ENCODE measurements at places on chromosomes 2 and 18. TPM values are rescaled to one million over a fixed set of nuclear protein-coding genes. Genes with fewer than 3 reads are reported as not detected.

Gene RND3
- total RNA-seq, result 62.1 TPM

Gene ALK
- total RNA-seq, result 0.74 TPM

Gene SP5
- total RNA-seq, result 1.7 TPM

Gene TNFAIP6
- 2.0 TPM for total RNA-seq

Gene GRB14
- 2.7 TPM for total RNA-seq

Gene MC5R
- total RNA-seq, result 0.74 TPM

Gene CROCC2
- 0.49 TPM for total RNA-seq

Gene MERTK
- 15.7 TPM for total RNA-seq

Gene CD207
- total RNA-seq, result 2.5 TPM

GRCh38 chr2:195316486-195316885 lies 340.5 kb upstream of the SLC39A10 start:
- DNase-seq, result no peak

GRCh38 chr2:39487398-39488250 lies 50.5 kb upstream of the MAP4K3 start:
- DNase-seq, result no peak

- no peak for DNase-seq
Measured at GRCh38 chr2:43576981-43577892, 18.6 kb downstream of the THADA start.

GRCh38 chr2:68365087-68365486 lies at the start of gene PLEK:
Gene PLEK, plus strand, starts transcription at chr2:68365282. Its CDS starts 70 bp downstream, at chr2:68365352.
- no peak for DNase-seq

- DNase-seq, result no peak
Measured at GRCh38 chr2:160566717-160567116, 73.1 kb upstream of the RBMS1 start.

GRCh38 chr18:68733707-68734106 lies 18.8 kb upstream of the TMX3 start:
- DNase-seq, result no peak

GRCh38 chr18:11215216-11215615 lies 65.8 kb upstream of the PIEZO2 start:
- no peak for DNase-seq

GRCh38 chr2:41521211-41521610 lies 526.6 kb upstream of the PKDCC start:
- DNase-seq, result no peak

- DNase-seq, result no peak
Measured at GRCh38 chr2:127891811-127892210, 6.1 kb upstream of the AMMECR1L start.

DNA sequence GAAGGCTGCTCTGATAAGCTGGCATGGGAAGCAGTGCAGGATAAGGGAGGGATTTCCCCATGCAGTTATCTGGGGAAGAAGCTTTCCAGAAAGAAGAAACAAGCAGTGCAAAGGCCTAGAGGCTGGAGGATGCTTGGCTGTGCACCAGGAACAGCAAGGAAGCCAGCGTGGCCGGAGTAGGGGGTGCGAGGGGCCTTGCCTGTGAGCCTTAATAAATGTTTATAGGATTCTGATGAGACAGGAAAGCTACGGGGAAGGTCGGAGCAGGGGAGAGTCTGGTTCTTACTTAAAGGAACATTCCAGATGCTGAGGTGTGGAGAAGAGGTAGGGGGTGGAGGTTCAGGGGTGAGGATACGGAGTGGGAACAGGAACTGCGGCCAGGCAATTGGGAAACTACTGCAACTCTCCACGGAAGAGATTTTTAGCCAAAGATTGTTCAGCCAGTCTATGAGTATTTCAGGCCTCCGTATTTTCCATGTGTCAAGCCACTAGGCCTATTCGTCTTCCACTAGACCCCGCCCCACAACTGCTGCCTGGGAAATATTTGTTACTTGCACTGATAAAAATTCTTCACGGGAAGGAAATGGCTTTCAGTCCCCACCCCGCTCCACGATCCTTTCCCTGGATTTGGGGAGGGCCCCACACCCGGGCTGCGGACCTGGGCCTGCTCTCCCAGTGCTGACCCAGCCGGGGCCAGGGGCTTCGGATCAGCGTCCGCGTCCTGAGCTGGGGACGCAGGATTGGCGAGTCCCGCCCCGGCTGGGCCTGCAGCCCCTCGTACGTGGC lies 516 bp downstream of the EIF2AK2 start:
- peak; percentile 89 for DNase-seq

DNA sequence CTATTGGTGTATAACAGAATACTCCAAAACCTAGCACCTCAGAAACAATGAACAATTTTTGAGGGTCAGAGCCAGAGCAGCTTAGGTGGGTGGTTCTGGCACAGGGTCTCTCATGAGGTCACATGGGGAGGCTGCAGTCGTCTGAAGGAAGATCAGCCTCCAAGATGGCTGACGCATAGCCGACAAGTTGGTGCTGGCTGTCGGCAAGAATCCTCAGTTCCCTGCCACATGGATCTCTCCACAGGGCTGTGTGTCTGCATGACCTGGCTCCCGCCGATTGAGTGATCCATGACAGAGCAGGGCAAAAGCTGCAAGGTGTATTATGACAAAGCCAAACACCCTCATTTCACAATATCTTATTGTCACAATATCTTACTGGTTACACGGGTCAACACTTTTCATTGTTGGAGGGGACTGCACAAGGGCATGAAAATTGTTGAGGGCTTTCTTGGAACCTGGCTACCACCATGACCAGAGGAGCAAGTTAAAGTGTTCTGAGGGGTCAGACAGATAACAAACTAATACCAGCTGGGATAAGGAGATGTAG lies 4.2 kb downstream of the MYL12B start:
- no peak for DNase-seq

DNA sequence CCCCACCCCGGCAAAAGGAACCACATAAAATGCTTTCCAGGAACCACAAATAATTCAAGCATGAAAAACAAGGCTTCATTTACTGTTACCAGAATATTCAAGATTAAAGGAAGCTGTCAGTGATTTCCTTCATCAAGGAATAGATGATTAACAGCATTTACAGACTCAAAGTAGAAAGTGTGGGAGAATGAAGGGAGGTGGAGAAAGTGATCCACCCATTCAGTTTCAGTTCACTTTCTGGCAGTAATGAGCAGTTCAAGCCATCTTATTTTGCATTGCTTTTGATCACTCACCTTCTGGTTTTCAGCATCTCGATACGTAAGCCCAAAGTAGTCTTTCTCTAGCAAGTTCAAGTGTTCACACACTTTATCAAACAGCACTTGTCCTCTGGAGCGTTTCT lies 99.0 kb downstream of the EPB41L3 start:
- DNase-seq, result no peak

GRCh38 chr2:11969774-11970173 lies 223.3 kb downstream of the LPIN1 start:
- DNase-seq, result no peak
